Activated naive CD4-positive, alpha-beta T cell (primary cell): ENCODE measurements at places on chromosomes 13 and 19.

DNA sequence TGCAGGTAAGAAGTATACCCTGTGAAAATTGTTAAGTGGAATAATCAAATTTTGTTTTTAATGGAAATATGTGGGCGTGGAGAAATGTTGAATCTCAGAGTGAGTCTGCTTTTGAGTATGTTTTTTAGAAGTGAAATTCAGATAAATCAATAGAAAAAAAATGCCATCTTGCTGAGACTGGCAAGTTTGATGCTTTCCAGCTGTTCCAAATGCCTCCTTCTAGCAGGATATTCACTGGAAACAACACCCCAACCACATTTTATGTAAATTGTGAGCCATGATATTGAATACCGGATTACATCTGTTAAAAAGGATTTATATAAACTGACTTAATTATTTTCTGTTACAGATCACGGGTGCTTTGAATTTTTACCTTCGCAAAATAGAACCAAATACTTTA is 115.4 kb downstream of the ITGBL1 start:
- no peak for DNase-seq

DNA sequence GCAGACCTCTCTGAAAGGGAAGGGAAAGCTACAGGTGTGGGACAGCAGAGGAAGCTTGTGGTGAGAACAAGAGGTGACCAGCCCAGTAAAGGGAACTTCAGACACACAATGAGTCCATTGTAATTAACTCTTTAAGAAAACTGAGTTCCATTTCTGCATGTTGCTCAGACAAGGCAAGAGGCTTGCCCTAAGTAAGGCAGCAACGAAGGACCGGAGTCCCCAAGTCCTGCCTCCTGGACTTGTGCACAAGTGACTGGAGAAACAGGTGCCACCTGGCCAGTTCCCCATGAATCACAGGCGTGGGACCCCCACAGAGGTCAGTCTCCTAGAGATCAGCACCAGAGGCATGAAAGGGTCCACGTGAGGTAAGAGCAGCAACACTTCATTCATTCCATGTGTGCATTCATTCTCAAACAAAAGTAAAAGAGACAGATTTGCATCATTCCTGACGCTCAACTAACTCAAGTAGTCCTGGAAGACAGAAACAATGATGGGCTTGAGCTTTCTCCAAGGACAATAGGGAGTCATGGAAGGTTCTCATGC is 14.7 kb upstream of the SIGLEC6 start:
- DNase-seq = no peak

- peak; percentile 63 for DNase-seq
Measured at GRCh38 chr13:114132419-114133121, at the start of gene RASA3. Gene RASA3, minus strand, starts transcription at chr13:114132623. Its CDS starts 134 bp downstream, at chr13:114132489.

- DNase-seq = no peak
Measured at GRCh38 chr19:10228920-10229319, 2.2 kb downstream of the S1PR2 start.

DNA sequence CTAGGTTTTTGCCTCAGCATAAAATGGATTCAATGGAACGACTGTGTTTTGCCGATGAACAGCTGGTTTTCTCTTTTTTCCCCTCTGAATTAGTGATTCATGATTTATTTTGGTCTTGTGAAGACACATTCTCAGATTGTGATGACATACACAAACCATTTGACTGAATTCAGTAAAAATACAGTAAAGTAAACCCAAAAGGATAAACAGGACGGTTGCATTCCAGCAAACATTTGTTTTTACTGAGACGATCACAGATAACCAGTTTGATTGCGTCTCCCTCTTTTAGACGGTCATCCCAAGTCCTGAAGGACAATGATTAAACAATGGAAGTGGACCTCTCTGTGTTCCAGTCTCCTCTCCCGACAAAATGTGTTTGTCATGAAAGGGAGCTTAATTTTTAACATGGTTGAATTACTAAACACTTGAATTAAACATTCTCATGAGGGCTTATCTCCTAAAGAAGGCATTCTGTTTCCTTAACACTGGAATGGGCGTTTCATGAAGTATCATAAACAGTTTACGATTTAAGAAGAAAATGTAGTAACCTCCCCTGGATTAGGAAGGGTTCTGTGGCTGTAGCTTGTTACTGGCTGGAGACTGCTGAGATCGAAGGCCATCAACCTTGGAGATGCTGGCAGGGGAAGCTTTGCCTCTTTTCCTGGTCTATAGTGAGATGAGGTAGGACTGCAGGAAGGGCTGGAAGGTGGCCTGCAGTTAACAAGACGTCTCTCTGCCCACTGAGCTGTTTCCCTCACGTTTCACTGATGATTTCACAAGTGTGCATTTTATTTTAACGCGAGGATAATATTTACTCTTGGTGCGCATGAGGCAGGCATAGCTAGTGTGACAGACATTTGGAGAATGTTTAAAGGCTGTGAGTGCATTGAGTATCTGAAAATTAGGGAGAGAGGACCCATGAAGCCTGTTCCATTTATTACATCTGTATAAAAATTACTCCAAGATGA is 457.9 kb downstream of the FGF9 start:
- DNase-seq = no peak

DNA sequence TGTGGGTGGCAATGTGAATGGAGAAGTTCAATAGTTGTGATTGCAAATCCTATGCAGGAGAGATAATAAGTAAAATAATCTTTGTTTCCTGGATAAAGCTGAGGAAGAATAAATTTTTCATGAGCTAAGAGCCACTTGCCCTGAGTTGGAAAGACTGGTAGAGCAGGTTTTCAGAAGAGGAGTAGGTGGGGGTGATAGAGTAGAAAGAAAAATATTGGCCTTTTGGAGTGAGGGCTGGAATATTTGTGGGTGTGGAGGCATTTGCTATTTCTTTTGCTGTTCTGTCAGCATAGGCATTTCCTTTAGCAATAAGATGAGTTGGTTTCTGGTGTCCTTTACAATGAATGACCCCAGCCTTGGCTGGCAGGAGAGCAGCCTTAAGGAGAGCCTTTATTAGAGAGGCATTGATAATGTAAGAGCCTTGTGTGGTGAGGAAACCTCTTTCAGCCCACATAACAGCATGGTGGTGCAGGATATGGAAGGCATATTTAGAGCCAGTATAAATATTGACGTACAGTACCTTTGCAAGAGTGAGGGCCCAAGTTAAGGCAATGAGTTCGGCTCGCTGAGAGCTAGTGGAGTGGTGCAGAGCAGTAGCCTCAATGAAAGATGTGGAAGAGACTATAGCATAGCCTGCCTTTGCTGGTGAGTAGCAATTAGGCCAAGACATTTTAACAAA is 11.6 kb upstream of the ZNF431 start:
- no peak for DNase-seq

DNA sequence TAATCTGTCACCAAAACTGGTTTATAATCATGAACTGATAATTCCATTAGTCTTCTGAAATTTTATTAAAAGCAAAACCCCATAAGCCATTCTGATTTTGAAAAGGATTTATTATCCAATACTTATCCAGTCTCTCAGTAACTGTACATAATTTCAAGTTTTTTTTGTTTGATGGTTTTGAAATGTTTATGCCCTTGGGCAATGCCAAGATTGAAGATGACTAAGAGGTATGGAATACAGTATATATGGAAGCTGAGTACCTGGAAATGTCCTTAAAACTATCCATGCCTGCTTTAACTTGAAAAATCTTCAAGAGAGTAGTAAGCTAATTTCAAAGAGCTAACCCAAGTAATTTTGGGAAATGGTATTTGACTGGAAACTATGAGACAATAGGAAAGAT is 1.8 kb upstream of the NEK5 start:
- no peak for DNase-seq

- no peak for DNase-seq
Measured at GRCh38 chr19:38076337-38076736, 147.7 kb downstream of the DPF1 start.

DNA sequence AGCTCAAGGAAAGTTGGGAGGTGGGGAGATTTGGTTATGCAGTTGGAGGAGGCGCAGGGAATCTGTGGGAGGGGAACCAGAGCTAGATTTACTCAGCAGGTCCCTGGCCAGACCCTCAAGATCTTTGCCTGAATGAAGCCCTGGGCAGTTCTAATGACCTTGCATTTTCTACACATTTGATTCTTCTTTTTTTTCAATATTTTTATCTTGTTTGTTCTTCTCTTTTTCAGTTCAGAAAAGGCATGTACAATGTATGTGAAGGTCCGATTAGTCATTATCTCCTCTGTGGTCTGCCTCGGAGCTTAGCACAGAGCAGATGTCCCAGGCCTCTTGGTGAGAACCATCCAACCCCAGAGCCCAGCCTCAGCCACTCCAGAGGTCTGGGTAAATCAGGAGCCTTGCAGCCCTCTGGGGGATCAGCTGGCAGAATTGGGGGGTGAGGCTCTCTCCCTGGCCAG is 24.2 kb downstream of the SERP2 start:
- no peak for DNase-seq

GRCh38 chr19:38527466-38528136 is 90.2 kb downstream of the MAP4K1 start:
- no peak for DNase-seq

- no peak for DNase-seq
Measured at GRCh38 chr19:45884682-45885555, 1.0 kb downstream of the IRF2BP1 start.

DNA sequence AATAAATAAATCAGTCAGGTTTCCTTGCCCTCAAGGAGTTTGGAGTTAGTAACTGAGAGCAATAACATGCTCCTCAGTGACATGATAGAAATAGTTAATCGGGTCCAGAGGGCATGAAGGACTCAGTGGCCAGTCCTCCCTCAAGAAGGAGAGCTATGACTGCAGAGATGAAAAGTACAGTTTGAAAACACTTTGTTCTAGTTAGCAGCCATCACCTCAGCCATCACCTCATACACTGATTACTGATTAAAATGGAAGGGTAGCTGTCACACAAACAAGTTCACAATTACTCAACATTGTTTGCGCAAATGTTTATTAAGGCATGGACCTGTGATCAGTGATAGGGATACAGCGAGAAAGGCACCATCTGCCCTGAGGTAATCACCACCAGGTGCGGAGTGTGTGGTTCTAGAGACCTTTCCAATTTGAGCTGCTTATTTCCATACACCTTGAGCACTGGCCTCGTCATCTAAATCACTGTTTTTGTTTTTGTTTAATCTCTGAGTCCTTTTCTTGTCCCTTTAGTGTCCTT is 85.3 kb upstream of the RAP2A start:
- no peak for DNase-seq

DNA sequence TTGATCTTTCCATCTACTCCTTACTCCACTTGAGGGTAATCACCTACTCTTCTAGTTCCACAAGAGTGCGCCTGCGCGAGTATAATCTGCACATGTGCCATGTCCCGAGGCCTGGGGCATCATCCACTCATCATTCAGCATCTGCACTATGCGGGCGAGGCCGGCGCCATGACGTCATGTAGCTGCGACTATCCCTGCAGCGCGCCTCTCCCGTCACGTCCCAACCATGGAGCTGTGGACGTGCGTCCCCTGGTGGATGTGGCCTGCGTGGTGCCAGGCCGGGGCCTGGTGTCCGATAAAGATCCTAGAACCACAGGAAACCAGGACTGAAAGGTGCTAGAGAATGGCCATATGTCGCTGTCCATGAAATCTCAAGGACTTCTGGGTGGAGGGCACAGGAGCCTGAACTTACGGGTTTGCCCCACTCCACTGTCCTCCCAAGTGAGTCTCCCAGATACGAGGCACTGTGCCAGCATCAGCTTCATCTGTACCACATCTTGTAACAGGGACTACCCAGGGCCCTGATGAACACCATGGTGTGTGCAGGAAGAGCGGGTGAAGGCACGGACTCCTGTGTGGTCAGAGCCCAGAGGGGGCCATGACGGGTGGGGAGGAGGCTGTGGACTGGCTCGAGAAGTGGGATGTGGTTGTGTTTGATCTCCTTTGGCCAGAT is 2.7 kb upstream of the KLK2 start:
- DNase-seq = no peak

GRCh38 chr13:111659219-111659775 is 338.9 kb downstream of the TEX29 start:
- DNase-seq = no peak
